ENCODE measurements at places on chromosomes 2 and 18.

- DNase-seq: no peak
Observed at GRCh38 chr2:44705876-44706480, 235.5 kb upstream of the SIX3 start.

- no peak for DNase-seq
Observed at GRCh38 chr18:65788373-65788772, 37.6 kb downstream of the CDH7 start.

DNA sequence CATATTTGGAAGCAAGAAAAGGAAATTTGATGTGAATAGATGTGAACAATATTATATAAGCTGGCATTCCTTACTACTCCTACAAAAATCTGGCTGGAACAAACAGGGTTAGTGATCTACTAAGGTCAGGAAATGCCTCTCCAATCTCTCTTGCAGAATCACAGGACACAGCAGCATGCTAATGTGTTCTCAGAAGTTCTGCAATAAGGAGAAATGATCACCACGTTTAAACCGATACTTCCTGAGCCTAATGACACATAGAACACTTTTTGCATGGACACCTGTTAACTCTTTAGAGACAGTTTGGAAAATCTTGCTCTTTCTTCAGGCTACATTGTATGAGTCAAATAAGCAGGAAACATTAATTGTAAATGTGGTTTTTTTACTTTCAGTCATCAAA is 89.6 kb upstream of the MAP3K20 start:
- DNase-seq: no peak

- DNase-seq: no peak
Observed at GRCh38 chr2:106562268-106563186, 75.4 kb downstream of the CD8B2 start.

DNA sequence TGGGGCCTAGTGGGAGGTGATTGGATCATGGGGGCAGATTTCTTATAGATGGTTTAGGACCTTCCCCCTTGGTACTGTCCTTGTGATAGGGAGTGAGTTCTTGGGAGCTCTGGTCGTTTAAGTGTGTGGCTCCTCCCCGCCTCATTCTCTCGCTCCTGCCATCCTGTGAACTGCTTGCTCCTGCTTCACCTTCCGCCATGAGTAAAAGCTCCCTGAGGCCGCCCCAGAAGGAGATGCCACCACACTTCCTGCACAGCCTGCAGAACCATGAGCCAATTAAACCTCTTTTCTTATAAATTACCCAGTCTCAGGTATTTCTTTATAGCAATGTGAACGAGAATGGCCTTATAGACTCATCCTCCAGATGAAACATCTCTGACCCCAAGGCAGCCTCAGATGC is 101.5 kb downstream of the KCNF1 start:
- no peak for DNase-seq

DNA sequence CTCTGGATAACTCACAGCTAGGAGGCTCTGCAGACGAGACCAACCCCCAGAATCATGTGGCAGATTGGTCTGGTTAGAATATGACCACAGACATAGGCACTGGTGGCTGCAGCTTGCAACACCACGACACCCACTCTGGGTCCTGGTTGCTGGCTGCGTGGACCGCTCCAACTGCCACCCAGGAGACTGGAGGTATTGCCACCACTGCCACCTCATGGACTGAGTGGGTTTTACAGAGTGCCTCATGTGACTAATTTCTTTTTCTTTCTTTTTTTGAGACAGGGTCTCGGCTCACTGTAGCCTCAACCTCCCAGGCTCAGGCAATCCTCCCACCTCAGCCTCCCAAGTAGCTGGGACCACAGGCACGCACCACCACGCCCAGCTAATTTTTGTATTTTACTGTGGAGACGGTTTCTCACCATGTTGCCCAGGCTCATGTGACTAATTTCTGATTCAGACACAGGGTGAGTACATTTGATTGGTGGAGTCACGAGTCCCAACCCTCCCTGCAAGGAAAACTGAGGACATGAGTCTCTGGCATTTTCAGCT is 29.9 kb upstream of the NT5DC4 start:
- DNase-seq: peak; percentile 32

DNA sequence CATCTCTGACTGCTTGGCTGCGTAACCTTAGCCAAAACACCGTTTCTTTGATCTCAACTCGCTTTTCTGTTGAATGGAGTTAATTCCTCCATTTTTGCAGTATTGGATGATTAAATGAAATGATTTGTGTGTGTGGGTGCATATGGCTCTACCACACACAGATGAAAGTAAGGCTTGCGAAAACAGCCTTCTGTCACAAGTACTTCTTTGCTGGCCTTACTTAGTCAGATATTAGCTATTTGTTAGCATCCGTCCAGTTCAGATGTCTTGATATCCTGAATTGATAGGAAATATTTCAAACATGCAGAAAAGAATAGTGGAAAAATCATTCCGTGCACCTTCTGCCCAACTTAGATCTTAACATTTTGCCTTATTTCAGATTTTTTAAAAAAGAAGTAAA is 21.8 kb downstream of the NCOA1 start:
- DNase-seq: no peak

DNA sequence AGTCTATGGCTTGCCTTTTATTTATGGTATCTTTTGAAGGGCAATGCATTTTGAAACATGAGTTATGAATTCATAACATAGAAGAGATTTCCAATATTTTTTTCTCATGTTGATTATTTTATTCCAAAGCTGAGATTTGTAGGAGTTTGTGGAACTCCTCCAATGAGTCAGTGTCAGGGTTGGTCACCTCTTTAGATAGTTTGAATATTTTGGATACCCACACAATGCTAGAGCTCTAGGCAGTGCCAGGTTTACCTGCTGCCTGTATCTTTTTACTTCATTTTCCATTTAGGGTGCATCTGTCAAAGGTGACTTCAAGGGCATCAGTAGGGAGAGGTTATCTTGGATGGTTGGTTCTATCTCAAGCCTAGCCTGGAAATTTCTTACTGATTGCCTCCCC is 152.7 kb downstream of the CERS6 start:
- DNase-seq: no peak

DNA sequence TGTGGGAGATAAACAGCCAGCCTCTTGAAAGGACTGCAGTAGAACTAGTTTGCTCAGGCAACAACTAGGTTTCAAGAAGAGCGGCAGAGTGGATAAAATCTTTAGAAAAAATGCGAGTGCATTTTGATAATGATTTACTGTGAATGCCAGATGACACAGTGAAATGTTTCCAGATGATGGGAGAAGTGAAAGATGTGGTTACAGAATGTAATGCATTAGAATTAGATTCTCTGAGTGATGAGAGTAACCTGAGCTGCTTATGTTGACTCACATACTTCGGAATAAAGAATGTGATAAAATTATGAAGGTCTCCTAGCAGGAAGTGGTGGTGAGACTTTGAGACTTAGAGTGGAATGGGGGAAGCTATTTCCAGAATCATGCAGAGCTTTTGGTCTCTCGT is 184.3 kb downstream of the GULP1 start:
- DNase-seq: no peak

All from stimulated activated CD8-positive, alpha-beta memory T cell treated with anti-CD3 and anti-CD28 coated beads, Interleukin-4, amount 100 ng/mL, for 1 hour (primary cell).